ENCODE measurements at places on chromosomes 7 and 10. TPM values are rescaled to one million over a fixed set of nuclear protein-coding genes. Genes with fewer than 3 reads are reported as not detected.

- no peak for DNase-seq
These were observed 213.0 kb upstream of the PLXNA4 start for GRCh38 chr7:132789281-132789680.

- DNase-seq: no peak
These were observed 75.4 kb downstream of the OTUD1 start for GRCh38 chr10:23514321-23514720.

DNA sequence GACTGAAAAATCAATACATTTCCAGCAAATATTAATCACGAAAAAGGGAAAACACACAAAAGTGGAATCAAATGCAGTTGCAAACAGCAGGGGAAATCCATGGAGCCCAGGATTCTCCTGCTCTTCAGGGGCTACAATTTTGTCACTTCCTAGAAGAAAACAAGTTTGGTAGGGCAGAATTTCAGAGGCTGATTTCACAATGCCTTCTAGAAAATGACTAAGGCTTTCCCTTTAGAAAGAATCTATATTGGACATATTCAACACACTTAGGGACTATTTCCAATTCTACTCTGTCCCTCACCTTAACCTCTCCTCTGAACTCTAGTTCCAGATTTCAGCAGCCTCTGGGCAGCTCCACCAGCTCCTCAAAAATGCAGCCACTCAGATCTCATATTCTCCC, 111.3 kb downstream of the HECTD2 start:
- no peak for DNase-seq

- DNase-seq: no peak
These were observed 58.9 kb upstream of the C10orf90 start for GRCh38 chr10:126729314-126729870.

- no peak for DNase-seq
These were observed 95.6 kb upstream of the DDC start for GRCh38 chr7:50660830-50661175.

DNA sequence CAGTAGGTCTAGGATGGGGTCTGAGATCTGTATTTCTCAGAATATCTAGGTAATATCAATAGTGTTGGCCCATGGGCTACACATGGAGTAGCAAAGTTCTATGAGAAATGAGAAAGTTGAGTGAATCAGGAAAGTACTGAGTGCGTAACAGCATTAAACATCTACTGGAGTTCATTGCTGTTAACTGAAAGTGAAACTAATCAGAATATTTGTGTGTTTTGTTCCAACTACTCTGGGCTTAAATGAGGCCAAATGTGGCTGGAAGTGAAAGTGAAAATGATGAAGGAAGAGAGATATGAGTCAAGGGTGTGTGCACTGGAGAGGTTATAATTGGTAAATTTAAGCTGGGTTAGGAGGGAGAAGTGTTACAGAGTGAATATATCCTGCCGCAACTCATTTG, 46.5 kb downstream of the TMEM106B start:
- peak; percentile 16 for DNase-seq

- DNase-seq: peak; percentile 50
These were observed 2.6 kb downstream of the MRPS33 start for GRCh38 chr7:141012044-141012685.

DNA sequence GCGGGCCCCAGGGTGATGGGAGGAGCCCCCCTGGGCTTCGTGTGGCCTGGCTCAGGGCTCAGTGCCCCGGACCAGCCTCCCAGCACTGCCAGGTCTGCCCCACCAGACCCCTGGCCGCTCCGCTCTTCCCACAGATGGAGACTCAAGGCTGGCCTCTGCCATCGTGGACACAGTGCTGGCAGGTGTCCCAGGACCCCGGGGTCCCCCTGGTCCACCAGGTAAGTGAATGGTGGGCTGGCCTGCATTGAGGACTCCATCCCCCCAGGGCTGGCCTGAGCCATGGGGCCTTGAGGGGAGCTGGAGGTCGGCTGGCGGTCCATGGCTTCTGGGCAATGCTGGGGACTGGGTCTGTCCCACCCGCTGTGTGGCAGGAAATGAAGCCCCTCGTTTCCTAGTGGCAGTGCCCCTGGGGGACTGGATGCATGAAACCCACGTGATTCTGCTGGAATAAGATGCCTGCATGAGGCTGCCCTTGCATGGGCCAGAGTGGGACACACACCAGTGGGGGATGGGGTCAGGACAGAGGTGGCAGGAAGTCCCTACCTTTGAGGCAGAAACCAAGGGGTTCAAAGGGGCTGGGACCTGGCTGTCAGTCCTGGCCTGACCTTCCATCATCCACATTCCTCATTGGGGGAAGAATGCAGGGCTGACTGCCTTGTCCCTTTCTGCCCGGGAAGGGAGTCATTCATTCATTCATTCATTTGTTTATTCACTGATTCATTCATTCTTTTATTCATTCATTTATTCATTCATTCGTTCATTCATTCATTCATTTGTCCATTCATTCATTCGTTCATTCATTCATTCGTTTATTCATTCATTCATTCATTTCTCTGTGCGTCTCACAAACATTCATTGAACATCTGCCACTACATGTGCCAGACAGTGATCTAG, 81.8 kb downstream of the MYL10 start:
- no peak for DNase-seq

DNA sequence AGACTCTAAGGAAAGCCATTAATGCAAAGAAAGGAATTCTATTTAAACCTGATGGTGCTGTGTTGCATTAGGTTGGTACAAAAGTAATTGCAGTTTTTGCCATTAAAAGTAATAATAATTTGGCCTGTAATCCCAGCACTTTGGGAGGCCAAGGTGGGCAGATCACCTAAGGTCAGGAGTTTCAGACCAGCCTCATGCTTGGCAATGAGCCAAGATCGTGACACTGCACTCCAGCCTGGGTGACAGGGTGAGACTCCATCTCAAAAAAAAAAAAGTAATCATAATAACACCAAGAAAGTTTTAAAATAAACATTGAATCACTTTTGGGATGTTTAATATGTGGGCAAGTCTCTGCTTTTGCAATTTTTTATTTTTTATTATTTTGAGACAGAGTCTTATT, 107.3 kb upstream of the FRMD4A start:
- DNase-seq: no peak

DNA sequence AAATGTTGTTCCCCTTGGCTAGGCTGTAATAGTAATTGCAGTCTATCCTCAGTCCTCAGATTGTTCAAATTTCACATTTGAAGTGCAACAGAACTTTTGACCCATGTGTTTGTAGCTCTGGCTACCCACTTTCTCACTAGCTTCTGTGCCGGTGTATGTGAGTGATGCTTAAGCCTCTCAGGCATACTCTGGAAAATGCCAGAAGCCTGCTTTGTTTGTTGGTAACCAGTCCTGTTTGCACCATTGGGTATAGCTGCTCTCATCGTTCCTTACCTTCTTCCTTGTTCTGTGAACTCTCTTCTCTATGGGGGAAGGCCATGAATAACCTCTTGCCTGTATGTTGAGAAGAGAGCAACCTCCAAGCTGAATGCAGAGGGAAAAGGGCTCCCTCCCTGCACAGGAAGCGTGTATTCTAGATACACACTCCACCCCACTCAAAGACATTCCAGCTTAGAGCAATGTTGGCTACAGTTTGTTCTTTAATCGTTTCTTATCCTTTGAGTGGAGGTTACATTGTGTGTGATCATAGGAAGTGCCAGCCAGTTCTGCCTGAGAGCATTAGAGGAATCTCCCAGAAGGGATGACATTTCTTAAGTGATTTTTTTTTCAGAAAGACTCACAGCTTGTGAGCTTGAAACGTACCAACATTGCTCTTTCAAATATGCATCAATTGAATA, 40.5 kb downstream of the C1QL3 start:
- DNase-seq: no peak

DNA sequence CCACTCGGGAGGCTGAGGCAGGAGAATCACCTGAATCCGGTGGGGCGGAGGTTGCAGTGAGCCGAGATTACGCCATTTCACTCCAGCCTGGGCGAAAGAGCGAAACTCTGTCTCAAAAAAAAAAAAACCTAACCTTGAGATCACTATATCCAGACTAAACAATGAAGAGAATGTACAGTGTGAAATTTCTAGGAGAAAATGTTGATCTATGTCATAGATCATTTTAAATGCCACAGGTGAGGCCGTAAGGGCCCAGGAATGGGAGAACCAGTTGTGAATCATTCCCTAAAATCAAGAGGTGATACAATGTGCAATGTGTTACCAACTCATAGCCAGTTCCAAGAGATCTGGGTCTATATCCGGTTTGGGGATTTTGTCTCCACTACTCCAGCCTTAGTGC, 158.0 kb downstream of the CACNB2 start:
- no peak for DNase-seq

GRCh38 chr10:99630433-99630832, 10.2 kb upstream of the SLC25A28 start:
- no peak for DNase-seq

DNA sequence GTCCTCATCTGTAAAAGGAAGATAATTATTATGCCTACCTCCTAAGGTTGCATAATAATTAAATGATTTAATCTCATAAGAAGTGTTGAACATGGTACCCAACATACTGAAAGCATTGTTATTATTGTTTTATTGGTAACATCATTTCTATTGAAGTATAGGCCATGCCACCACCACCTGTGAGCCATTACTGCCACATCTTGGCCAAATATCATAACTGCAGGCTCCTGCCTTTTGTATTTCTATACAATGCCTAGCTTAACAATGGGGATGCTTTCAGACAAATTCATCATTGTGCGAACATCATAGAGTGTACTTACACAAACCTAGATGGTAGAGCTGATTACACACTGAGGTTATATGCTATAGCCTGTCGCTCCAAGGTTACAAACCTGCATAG, 61.1 kb upstream of the NPSR1 start:
- no peak for DNase-seq

Gene CEP55
- 1.3 TPM for total RNA-seq

Gene SOSTDC1
- 3.7 TPM for total RNA-seq

Gene RAB19
- 21.5 TPM for total RNA-seq

Gene CFTR
- total RNA-seq: 94.9 TPM

Gene PMS2
- 12.1 TPM for total RNA-seq

Gene OR2A1
- not detected for total RNA-seq

Gene NUPR2
- total RNA-seq: 1.6 TPM

Gene PPP1R3C
- 4.7 TPM for total RNA-seq

Gene GIMAP5
- 9.3 TPM for total RNA-seq

All from mucosa of descending colon (tissue), 3 donors.